Hindlimb muscle (tissue), 1 donor: ENCODE measurements at places on chromosomes 3 and 15.
A peak's percentile ranks its signal among the peaks of the same experiment; 100 is the strongest.

GRCh38 chr3:23712656-23713559, 92.8 kb upstream of the UBE2E1 start:
- DNase-seq = peak; percentile 80

- peak; percentile 4 for DNase-seq
Observed at GRCh38 chr15:63703641-63704240, 106.6 kb downstream of the FBXL22 start.

DNA sequence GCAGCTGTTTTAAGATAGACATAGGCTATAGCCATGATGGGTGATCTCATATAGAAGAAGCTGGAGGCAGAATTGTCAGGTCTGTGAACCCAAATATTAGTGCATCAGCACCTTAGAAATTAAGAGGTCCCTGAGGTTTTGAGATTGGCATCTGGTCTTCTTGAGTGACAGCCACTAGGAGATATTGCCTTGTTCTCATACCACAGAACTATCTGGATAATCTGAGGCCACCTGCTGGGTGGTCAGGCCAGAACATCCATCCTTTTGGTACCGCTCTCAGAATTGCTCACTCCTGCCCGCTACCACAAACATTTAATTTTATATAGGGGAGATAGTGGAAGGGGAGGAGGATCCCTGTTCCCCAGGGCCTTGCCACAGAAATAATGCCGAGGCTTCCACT, 210.6 kb upstream of the ZPLD1 start:
- DNase-seq = no peak

DNA sequence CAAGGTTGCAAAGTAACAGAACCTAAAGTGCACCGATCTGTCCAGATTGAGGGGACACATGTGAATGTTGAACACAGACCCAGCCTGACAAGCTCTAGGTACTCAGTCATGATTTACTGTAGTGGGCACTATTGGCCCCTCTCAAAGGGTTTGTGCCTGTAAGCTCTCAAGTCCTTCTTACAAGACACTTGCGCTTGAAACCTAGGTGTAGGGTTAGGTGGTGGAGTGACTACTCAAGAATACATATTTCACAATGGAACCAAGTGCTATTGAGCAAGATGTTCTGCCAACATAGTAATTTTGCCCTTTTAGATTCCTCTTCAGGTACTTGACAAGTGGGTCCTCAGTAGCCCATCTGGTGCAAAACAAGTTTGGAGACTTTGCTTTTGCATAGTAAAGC, 169.9 kb downstream of the AKAP13 start:
- DNase-seq = no peak

DNA sequence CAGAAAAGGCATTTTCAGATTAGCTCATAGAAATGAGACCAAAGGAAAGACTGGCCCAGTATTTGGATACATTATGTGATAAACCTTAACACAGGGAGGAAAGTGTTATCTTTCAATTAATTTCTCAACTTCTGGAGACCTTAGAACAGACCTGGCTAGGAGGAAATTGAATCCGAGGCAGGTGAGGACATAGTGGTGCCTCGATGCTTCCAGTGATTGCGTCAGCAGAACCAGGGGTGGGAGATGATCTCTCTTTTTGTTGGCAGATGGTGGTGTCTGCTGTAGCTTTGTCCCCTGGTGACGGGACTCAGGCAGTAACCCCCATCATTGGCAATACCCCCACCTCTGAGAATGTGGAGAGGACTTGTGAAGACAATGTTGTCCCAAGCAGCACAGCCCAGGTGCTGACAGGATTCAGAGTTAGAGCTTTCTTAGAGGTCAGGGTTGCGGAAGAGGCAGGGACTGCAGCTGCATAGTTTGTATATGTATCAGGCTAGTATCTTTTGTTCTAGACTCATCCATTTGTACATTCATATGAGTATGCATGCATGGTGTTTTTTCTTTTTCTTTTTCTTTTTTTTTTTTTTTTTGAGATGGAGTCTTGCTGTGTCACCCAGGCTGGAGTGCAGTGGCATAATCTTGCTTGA, 27.9 kb upstream of the MUC20 start:
- DNase-seq = no peak

DNA sequence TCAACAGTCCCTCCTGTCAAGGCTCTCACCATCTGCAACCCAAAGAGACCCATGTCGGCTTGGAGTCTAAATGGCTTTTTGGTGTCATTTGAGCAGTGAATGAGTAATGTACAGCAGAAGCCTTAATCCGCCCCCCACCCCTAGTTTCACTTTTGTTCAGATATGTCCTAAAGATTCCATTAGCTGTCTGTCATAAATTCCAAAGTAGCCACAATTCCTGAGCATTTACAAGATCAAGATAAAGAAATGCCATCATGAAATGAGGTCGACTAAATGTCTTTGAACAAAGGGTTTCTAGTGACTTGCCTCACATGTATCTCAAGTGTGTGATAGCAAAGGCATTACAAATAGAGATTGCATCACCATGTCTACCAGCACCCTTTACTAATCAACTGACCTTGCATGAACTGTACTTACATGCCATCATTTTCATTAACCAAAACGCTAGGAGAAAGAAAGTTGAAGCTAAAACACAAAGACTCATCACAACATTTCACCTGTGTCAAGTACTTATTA, 123.8 kb upstream of the PHLDB2 start:
- DNase-seq = no peak

GRCh38 chr3:6679510-6679909, 181.4 kb upstream of the GRM7 start:
- no peak for DNase-seq

- DNase-seq = no peak
Observed at GRCh38 chr3:110166791-110167190, 829.4 kb upstream of the DPPA4 start.

GRCh38 chr3:123853686-123854372, 30.3 kb downstream of the MYLK start:
- no peak for DNase-seq

- no peak for DNase-seq
Observed at GRCh38 chr15:60091157-60091556, 87.0 kb downstream of the FOXB1 start.

DNA sequence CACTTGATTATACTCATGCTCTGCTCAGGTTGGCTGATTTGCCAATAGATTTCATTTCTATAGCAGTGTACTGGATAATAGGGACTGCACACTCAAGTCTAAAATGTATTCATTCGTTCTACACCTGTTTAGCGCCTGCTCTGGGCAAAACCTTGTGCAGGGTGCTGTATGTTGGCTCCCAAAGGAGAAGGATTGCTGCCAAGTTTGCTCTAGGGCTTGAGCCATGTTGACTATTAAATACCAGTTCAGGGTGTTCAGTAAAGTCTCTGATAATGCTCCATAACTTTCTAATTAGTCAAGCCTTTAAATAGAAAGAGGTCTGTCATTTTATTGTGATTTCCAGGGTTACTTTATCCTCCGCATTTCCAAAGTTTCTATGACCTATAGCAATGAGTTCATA, 470.2 kb downstream of the MAGI1 start:
- no peak for DNase-seq

DNA sequence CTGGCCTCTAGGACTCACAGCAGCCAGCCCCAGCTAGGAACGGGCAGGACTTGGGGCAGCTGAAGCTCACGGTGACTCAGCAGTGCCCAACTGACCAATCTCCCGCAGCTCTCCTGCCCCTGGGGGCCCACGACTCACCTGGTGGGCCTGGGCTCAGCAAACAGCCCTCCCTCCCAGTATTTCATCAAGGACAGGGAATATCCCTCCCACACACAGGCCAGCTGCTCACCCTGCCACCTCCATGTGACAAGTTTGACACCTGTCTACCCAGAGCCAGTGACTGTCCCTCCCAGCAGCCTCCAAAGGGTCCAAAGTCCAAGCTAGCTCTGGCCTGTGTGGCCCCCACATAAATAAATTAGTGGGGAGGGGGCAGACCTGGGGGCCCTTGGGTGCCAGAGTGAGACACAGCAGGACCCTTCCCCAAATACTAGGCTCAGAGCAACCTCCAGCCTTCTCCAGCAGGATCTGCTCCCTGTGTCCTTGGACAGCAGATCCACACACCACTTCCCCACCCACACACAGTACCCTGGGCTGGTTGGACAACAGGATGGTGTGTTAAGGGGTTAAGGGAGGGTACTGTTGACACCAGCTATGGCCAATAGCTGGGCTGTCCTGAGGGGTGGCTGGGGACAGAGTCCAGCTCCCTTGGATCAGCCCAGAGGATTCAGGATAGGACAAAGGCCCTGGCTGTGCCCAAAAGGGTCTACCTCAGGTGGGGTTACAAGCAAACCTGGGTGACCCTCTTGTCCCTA, 4.3 kb downstream of the GNAT1 start:
- no peak for DNase-seq

DNA sequence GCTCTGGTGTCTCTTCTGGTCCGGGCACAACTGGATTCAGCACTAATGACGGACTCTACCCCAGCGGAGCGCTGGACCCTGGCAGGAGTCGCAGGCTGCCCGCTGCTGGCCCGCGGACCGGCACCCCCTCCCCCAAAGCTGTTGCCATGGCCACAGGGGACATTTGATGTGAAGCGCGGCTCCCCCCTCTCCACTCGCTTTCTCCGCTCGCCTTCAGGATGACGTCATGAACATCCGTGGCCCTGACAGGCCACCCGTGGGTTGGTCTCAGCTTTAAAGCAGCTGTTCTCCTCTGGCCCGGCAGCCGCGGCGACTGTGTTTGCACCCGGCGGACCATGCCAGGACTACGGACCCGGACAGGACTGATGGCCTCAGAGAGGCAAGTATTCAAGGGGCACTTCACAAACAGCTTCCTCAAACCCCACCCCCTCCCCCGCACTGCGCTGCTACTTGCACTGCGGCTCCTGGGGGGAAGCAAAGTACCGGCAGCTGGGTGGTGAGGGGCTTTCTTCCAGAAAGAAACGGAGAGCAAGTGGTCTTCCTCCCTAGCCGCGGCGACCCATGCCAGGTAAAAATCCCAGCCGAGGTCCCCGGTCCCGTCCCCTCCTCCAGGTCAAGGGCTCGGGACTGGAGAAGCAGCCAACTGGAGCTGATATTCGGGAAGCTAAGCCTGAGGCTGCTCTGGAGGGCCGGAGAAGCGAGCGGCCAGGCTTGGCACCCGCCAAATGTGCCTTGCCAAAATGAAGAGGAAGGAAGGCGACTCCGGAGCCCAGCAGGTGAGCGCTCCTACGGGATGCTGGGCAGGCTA, 16.6 kb upstream of the AEN start:
- no peak for DNase-seq

DNA sequence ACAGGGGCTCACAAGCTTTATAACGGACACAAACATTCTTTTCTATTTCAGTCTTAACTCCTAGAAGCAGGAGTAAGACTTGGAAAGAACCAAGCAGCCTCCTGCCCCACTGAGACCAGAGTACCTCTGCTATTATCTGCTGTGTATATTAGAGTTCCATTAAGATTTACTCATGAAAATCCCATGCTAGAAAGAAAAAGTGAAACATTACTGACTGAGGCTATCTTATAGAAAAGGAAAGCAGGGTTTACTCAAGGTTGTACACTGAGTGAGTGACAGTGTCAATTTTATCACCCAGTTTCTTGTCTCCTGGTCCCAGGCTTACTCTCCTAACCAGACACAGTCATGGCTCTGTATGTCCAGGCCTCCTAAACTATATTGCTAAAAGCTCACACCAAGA, 97.9 kb upstream of the SOX2 start:
- no peak for DNase-seq

- DNase-seq = no peak
Observed at GRCh38 chr3:101637451-101637850, 39.5 kb downstream of the ZBTB11 start.

GRCh38 chr3:176992978-176993377, 204.3 kb downstream of the TBL1XR1 start:
- no peak for DNase-seq
